ENCODE measurements at places on chromosomes 2 and 18.

DNA sequence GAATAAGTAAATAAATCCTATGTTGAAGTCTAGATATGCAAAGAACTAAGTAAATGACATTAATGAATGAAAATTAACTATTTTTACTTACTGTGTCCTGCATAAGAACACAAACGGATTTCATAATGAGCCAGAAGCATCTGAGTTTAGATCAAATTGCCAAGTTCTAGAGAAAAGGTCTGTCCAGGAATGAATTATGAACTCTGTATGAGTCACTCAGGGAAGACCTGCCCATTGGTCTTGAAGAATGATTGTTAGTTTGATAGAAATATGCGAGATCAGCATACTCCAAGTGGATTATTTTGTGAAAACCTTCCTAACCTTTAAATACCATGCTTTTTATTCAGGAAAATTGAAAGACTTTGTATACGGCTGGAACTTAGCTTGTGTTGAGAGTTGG, 189.5 kb downstream of the DOK6 start:
- no peak for DNase-seq

DNA sequence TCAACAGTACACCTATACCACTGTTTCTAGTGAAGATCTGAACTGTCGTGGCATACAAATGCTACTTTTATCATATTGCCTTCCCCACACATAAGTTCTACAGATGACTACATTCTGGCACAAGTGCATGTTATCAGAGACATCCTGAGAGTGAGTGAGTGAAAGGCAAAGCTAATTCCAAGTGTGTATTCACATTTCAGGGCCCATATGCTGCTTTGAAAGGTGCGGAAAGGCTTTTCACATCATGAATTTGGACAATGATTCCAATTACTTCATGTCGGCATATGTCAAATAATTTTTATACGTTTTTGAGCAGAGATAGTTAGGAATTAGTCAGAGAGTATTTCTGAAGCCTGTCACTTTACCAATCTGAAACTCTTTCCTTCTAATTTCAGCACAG, 101.7 kb downstream of the GAREM1 start:
- no peak for DNase-seq

DNA sequence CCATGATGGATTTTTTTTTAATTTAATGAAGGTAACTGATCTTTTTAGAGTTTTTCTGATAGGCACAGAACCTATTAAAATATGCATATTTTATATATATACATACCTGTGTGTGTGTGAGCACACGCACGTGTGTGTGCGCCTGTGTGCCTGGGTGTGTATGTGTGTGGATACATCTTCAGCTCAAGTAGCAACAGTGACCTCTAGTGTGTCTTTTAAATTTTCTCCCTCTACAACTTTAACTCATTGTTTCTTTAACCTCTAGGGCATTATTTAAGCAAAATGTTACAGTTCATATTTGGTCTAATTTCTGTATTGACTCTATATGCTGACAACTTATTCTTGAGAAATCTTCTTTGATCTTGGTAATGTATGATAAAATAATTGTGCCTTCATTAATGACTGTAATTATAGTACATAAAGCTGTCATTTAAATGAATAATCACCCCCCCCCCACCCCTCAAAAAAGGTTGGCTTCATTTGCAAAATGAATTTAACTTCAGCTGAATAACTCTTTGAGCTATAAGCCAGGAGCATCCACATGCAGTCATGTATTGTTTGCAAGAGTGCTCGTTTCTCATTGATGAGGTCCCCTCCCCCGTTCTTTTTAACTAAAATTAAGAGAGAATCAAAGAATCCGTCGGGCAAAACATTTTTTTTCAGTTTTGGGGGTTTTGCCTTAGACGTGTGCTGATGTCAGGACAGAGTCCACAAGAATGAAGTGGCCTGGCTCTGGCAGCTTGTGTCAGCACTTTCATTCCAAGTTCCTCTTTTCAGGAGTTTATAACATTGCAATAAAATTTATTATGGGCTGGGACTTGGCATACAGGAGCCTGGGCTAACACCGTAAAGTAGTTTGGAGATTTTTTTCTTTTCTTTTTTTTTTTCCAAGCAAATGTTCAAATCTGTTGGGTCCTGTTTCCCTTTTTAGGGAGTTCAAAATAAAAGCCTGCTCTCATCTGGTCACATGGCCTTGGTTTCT, 80.0 kb downstream of the ETAA1 start:
- no peak for DNase-seq

DNA sequence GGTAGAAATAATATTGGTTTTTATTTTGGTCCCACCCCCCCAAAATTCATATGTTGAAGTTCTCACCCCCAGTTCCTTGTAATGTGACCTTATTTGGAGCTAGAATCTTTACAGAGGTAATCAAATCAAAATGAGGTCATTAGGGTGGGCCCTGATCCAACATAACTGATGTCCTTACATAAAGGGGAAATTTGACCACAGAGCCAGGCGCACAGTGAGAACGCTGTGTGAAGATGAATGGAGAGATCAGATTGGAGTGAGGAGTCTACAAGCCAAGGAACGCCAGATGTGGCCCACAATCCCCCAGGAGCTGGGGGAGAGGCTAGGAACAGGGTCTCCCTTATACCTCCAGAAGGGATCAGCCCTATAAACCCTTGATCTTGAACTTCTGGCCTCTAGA, 31.6 kb upstream of the TRIB2 start:
- no peak for DNase-seq

GRCh38 chr2:233818639-233819621, 35.4 kb downstream of the HJURP start:
- no peak for DNase-seq

DNA sequence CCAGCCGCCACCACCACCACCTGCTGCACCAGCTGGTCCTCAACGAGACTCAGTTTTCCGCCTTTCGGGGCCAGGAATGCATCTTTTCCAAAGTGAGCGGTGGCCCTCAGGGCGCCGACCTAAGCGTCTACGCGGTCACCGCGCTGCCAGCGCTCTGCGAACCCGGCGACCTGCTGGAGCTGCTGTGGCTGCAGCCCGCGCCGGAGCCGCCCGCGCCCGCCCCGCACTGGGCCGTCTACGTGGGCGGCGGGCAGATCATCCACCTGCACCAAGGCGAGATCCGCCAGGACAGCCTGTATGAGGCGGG, 1.6 kb downstream of the LRATD1 start:
- DNase-seq, result no peak

- no peak for DNase-seq
Measured at GRCh38 chr2:230408244-230408842, 7.7 kb upstream of the SP100 start.

DNA sequence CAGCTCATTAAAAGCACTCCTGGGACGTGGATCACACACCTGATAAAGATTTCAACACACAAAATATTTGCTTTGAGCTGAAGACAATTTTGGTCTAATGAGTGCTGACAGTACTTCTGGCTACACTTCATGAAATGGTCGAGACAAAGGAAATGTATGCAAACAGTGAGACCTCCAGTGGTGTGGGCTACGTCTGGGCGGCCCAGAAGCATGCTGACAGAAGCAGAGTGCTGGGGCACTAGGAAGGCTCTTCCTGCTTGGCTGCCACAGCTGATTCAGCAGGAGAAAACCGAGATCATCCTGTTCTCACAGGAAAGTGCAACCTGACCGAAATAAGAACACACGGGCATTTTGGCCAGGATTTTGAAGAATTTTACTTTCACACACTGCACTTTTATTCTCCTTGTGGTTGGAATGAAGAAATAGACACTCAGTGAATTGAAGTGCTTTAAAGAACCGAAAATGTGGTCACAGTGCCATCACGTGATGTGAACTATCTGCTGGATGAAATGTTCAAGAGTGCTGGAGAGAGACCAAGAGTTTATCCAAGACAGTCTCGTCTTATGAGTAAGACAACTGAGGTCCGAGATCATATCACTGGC, 149.5 kb downstream of the CCBE1 start:
- DNase-seq, result no peak

GRCh38 chr2:223062396-223062795, 10.4 kb downstream of the KCNE4 start:
- no peak for DNase-seq

- no peak for DNase-seq
Measured at GRCh38 chr2:189631849-189632248, 29.4 kb upstream of the ASNSD1 start.

DNA sequence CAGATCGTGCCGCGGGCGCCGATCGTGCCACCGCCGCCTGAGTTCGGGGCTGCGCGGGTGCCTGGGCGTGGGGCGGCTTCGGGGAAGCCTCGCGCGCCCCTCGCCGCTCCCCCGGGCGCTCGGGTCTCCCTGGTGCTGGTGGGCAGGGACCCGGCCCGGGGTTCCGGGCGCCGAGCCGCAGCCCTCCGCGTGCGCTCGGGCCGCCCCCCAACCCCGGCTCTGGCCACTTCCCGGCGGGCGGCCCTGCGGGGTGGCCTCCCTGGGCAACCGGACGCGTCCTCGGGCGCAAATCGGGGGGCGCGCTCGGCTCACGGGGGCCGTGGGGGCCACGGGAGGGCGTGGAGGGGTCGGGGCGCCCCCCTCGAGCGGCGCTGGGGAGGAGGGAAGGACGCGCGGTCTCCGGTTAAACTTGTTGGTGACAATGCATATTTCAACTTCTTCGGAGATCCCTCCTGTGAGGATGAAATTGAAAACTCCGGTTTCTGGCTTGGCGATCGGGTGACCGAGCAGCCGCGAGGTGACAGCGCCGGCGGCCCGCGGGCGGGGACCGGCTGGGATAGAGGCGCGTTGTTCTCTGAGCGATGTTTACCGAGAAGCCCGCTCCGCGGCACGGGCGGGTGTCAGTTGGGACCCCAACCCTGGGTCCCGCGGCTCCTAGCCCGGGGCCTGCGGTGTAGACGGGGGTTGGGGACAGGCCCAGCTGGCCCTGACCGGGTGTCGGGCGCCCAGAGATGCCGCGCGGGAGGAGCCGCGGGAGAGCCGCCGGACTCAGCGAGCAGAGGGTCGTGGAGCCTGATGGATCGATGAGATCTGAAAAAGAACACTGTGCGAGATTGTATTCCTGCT, 676 bp downstream of the SH3BP4 start:
- no peak for DNase-seq

- DNase-seq, result no peak
Measured at GRCh38 chr2:20221555-20221973, 3.4 kb downstream of the SDC1 start.

DNA sequence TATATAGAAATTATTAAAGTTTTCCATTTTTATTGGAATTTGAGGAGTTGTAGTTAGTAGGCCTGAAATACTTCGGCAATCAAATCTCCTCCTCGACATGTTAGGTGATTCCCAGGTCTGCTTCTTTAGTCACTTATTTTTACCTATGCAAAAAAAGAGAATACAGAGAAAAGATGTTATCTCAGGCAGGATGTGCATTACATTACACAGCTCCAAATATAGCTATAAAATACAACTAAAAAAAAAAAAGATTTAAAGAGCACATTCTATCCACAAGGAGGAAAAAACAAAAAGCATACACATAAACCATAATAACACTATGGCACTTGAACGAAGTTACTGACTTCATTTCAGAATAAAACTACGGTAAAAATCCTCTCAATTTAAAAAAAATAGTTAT, 8.1 kb downstream of the STK17B start:
- peak; percentile 73 for DNase-seq

GRCh38 chr2:88100489-88100858, 27.4 kb downstream of the FABP1 start:
- DNase-seq, result no peak

DNA sequence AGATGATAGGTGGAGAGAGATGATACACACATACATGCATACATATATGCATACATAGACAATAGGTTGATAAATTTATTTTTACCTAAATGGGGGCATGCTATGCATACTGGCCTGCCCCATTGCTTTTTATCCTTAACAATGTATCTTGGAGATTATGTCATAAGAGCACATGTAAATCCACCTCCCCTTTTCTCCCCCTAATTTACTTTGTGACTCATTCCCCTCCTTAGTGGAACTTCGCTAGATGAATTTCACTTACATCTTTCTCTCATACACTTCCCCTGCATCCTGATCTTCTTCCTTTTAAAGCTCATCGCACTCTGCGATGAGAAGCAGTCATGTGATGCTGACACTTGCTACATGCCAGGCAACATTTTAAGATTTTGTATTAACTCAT, 223.6 kb downstream of the C1D start:
- DNase-seq, result no peak

DNA sequence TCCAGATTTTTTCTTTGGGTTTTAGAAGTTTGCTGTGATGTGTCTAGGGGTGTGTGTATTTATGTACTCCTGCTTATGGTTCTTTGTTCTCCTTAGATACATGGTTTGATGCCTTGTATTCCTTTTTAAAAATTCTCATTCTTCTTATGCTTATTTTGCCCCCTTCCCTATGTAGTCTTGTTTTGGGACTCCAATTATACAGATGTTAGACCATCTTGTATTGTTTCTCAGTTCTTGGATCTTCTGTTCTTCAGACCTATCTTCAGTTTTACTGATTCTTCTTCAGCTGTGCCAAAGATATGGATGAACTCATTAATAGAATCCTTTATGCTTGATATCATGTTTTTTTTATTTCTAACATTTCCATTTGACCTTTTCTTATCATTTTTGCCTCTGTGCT, 14.2 kb upstream of the MSL3B start:
- DNase-seq, result no peak

- DNase-seq, result no peak
Measured at GRCh38 chr2:60628026-60628425, 74.6 kb upstream of the BCL11A start.

DNA sequence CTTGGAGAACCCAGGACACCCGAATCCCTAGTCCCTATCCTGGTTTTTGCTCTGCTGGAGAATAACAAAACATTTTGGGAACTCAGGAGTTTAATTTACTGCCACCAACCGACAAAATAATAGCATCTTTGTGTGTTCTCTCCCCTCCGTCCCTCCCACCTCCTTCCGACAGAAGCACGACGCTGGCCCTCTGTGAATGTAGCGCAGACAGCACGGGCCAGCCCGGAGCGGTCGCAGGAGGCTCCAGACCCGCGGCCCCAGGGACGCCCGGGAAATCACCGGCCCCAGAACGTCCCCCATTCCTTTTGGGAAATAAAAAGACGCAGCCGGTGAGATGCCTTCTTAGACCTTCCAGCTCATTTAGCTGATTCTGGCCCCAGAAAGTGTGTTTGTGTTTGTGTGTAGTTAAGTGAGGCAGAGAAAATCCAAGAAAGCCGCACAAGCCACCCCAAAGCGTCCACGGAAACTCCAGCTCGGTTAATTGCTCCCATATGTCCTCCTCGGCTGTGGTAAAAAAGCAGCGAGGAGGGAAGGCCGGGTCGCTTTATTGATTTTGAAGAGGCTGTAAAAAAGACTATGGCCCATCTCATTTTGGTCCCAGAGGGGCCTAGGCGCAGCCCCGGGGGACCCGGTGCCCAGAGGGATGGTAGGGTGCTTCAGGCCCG, 577 bp upstream of the TANC1 start:
- no peak for DNase-seq

DNA sequence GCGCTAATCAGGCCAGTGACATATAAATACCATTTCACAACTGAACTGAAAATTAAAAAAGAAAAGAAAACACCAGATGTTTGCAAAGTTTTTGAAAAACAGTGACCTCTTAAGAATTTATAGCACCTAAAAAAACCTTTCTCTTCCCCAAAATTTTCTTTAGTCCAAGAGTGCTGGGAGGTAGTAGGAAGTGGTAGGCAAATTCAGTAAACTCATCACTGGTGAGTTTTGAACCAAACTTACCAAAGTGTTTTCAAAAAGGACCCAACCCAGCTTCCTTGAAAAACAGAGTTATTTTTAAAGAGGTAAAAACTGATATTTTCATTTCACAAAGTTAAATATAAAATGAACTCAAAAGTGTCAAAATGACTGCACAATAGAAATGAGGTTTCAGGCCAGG, 90.4 kb downstream of the TMEM247 start:
- no peak for DNase-seq

All from CD4-positive, alpha-beta T cell treated with Interleukin-21 for 1 hour (primary cell).